ENCODE measurements at places on chromosomes 7 and 10.

DNA sequence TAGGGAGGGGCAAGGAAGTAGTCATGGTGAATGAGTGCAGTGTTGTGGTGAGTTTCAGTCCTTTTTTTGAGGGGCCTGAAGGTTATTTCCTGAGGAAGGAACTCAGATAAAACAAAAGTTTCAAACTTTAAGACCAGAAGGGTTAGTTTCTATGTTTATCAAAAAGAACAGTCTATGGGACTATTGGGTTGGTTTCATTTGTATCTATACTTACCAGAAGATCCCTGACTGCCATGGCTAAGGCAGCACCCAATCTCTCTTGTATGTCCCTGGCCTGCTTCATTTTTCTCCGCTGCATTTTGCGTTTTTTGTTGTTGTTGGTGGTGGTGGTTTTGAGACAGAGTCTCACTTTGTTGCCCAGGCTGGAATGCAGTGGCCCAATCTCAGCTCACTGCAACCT lies 19.3 kb upstream of the GAD2 start:
- DNase-seq: no peak

DNA sequence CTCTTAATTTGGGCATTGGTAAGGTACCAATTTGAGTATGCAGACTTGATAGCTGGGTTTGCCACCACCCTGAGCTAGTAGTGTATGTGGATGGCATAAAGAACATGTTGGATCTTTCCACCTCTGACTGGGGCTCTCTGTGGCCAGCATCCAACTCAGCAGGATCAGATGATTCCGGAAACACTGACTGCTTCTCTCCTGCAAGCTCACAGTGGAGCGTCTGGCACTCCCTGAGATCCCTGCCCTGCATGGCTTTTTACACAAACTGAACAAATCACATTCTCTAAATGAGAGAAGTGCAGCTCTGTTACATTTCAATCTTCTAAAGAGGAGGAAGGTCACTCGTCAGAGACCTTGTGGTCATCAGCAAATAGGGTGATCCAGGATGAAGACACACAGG lies 1057.5 kb downstream of the NRG3 start:
- DNase-seq: no peak

DNA sequence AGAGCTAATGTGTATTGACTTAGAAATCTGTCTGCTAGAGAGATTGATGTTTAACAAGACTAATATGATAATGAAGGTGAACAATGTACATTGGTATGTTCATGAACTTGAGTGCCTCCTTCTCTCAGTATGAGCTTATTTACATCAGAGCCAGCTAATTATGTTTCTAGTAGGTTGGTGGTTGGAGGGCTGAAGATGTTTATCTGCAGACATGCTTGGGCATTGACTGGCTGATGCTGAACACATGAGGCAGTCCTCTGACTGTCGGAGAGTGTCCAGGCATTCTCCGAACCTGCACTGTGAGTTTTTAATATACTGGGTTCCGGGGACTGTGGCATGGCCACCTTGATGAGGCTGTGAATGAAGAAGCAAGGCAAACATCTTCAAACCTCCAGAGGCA lies 47.5 kb downstream of the BMPER start:
- no peak for DNase-seq

GRCh38 chr10:110274072-110274627 lies 30.6 kb downstream of the SMNDC1 start:
- DNase-seq: no peak

DNA sequence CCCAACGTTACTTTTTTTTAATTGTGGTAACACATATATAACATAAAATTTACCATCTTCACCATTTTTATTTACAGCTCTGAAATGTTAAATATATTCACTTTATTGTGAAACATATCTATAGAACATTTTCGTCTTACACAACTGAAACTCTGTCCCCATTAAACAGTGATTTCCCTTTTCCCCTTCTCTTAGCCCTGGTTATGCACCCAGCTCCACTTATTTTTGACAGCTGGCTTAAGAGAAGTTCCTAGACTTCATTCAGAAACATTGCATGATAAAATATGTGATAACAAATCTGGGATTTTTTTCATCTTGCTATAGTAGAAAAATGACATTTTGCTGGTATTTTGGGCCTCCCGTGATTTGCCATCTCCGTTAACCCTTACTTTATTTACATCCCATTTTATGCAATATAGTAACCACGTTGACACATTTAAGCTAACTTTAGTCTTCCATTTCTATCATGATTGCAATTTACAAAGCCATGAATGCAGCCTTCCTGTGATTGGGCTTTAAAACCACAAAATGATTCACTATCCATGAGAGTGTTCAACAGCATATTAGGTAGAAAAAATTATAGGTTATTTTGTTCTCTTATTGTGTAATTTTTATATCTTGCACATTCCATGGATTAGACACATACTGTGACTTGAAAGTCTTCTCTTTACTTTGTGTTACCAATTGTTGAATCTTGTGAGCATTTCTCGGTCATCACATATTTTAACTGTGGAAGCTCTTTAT lies 139.6 kb downstream of the SND1 start:
- no peak for DNase-seq

DNA sequence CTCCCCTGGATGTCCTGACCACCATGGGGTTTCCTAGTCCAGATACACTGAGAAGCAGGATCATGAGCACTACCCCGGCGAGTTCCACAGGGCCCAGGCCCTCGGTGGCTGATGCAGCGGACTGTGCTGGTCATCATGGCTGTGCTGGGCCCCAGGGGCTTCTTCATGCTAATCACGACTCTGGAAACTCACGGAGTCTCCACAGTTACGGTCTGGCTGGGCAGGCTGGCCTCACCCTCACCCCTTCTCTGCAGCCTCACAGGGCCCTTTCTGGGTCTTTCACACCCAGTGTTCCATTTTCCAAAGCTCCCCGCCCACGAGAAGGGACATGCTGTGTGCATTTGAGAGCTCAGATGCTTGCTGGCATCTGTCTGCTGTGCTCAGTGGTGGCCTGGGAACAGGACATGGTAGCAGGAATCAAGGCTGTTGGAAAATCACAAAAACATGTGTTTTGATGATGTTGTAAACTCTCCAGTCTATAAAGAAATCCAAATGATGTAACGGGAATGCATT lies 119.0 kb downstream of the PTPN20 start:
- no peak for DNase-seq

DNA sequence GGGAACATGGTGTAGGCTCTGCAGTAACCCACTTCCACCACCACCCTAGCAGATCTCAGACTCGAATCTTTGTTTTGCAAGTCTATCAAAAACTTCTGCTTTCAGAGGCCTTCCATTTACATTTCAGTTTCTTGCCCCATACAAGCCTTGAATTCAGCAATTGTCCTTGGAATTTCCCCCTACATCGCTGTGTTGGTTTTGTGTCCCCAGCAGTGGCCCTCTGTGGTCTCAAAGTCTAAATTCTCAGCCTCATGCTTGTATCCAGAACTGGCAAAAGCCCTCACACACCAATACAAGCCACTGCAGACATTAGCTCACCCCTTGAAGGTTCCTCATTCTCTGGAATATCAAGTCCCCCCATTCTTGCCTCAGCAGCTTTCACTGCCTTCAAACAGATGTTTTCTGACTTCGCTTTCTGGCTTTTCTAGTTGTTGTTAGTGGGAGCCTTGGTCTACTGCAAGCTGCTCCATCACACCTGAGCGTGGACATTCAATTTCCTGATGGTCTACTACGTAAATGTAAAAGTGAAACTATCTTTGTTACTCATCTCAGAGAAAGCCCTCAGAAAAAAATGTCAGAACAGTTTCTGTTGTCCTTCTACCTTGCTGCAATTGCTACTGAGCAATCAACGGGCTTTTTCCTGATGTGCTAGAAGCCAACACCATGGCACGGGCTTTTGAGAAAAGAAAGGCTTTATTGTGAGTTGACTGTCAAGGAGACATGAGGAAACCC lies 1.8 kb upstream of the NUB1 start:
- no peak for DNase-seq

DNA sequence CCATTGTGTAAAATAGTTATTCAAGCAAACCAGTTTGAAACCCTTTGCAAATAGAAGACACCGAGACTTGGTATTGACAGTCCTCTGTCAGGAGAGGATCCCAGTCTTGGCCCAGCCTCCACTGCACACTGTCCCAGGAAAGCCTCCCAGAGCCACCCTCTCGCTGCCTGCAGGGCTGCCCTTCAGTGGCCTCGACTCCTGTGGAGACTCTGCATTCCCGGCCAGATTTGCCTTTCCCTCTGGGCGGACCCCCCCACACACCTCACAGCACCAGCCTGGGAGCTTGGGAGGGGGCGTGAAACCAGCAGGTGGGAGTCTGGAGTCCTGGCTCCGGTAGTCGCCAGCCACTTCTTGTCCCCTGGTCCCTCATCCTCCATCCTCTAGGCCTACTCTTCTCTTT lies 48.7 kb downstream of the GRK5 start:
- no peak for DNase-seq

DNA sequence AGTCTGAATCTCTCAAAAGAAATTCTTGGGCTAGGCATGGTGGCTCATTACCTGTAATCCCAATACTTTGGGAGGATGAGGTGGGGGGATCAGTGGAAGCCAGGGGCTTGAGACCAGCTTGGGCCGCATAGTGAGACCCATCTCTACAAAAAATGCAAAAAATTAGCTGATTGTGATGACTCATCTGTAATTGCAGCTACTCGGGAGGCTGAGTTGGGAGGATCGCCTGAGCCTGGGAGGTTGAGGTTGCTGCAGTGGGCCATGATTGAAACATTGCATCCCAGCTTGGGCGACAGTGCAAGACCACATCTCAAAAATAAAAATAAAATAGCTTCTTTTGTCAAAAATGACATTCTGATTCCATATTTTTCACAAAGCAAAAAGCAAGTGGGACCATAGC lies 644.8 kb upstream of the FOXK1 start:
- DNase-seq: no peak

DNA sequence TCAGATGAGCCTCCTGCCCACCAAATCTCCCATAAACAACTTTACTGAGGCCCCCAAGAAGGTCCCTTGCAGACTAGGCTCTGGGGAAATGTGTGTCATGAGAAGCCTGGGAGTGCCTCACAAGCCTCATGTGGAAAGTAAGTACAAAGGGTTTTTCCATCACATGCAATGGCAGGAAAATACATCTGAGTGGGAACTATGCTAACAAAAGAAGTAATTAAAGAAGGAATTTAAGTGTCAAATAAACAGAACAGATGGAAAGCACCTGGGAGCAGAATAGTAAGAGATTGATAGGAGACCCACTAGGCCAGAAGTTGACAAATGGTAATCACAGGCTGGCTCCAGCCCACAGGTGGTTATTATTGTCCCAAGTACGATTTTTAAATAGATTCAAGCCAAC lies 20.5 kb downstream of the GSAP start:
- DNase-seq: no peak

DNA sequence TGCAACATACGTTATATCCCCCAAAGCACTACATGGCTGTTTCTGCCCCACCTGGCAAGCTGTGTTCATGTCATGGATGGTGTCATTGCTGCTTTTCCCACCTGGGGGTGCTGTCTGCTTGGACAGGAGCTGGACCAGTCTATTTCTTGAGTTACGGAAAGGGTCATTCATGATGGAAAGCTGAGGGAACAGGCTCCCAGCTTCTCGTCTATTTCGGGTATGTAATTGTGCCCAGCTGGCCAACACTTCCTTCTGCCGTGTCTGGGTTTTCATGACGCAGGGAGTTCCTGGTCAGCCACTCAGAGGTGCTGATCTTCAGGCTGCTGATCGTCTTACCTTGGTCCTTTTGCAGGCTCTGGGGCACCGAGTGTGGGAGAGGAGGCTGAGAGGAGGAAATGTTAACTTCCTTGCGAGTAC lies 8.6 kb downstream of the BTBD16 start:
- no peak for DNase-seq

DNA sequence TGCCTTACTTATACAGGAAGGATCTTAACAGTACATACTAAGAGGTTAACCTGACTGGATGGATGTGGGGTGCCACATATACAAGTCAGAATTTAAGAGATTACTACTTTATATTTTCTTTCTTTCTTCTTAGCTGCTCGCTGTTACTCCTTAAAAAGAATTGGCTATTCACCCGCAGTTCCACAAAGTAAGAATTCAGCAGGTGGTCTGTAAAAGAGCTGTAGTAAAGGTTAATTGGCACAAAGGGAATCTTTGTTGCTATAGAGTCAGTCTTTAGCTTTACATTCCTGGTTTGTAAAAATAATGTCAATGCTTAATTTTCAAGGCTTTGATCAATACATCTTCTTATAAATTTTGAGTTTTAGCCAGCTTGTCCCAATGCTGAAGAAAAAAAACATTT lies 43.2 kb downstream of the RALA start:
- DNase-seq: no peak

GRCh38 chr10:62402508-62402907 lies 28.3 kb downstream of the ZNF365 start:
- no peak for DNase-seq

- no peak for DNase-seq
Observed at GRCh38 chr10:132705943-132706342, 80.0 kb downstream of the NKX6-2 start.

DNA sequence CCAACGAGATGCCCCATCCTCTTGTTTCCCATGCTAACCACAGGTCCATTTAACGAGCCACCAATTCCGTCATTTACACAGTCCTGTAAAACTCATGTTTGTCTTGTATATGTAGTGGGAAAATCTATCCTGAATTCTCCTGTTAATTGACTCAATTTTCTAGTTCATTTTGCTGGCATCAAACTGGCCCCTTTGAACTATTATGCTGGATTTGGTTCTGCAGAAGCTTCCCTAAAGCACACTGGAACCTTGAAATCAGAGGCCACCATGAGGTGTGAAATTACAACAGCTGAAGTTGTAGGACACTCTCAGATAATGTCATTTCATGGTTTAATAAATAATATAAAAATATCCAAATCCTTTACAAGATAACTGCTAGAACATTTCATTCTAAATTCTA lies 129.8 kb upstream of the AKR1E2 start:
- DNase-seq: no peak

DNA sequence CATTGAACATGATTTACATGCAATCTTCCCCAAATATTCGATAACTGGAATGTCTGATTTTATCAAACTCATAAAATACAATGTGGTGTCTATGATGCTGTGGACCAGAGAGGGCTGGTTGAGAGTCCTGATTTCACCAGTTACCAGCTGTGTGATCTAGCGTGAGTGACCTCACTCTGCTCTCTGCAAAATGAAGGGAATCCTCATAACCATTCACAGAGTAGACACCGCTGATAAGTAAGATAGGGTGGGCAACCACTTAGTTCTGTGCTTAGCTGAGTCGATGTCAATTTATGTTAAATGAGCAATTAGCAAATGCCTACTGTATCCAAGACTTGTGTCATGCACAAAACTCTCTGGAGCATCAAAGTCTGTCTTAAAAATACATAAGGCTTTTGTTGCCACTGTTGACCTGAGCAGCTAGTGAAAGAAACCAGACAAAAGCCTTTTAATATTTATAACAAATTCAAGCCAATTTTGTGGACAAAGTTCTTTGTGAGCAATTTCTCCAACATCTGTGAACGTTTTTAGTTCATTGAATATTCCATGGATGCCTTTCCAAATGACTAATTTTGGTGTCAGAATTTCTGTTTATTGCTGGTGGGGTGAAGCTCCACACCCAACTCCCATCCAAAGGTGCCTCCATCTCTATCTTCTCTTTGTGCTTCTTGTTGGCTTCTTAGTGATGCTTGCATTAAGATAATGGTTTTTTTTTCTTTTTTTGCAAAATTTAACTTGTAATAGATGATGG lies 314.2 kb downstream of the ADRA2A start:
- no peak for DNase-seq

Data from NCI-H1048 (cell line).